Effector memory CD4-positive, alpha-beta T cell (primary cell): ENCODE measurements at places on chromosomes 2 and 18.
A peak's percentile ranks its signal among the peaks of the same experiment; 100 is the strongest.

- DNase-seq = no peak
Observed at GRCh38 chr2:228657807-228658402, 476.4 kb upstream of the SPHKAP start.

- DNase-seq = peak; percentile 52
Observed at GRCh38 chr2:120312860-120313694, 32.9 kb upstream of the INHBB start.

DNA sequence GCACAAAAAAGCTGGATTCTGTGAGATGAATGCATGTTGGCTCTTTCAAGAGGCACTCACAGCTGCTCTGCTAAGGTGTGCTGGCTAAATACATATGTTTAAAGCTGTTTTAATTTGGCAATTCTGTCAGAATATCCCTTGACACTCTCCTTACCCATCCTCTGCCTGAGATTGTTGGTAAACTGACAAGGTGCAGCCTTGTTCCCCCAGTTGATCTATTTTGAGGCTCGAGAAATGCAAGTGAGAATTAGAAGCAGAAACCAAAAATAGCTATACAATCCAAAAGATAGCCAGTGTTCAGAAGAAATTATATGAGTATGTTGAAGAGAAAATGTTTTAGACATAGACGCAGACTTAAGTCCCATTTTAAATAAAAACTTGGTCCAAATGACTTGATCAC is 971.7 kb upstream of the GYPC start:
- DNase-seq = no peak

DNA sequence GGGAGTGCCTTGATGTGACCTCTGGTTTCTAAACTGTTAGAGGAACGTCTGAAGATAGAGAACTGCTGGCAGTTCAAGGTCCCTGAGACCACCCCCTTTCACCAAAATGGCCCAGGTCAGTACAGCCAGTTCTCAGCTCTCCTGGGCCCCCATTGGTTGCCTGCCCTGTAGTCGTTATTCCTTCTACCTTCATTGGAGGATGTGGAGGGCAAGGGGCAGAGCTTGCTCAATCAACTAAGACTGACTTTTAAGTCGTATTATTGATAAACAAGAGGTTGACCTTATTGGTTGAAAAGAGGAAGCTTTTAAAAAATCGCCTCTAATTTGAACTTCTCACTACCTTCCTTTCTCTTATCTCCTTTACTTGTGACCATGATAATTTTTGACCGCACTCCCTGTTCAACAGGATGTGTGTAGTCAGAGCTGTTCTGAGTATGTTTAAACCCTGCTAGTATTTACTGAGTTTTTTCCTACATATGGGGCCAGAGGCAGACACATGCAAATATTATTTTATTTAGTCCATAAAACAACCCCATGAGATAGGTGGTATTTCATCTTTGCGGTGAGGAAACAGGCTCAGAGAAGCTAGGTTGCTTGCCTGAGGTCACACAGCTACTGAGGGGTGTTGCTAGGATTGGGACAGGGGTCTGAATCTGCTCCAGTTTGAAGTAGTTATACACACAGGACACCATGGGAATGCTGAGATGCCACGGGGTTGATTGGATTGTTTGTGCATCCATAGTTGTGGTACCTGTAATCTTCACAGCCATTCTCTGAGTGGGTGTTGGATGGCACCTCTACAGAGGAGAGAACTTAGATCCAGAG is 65.9 kb downstream of the TMEM247 start:
- no peak for DNase-seq

DNA sequence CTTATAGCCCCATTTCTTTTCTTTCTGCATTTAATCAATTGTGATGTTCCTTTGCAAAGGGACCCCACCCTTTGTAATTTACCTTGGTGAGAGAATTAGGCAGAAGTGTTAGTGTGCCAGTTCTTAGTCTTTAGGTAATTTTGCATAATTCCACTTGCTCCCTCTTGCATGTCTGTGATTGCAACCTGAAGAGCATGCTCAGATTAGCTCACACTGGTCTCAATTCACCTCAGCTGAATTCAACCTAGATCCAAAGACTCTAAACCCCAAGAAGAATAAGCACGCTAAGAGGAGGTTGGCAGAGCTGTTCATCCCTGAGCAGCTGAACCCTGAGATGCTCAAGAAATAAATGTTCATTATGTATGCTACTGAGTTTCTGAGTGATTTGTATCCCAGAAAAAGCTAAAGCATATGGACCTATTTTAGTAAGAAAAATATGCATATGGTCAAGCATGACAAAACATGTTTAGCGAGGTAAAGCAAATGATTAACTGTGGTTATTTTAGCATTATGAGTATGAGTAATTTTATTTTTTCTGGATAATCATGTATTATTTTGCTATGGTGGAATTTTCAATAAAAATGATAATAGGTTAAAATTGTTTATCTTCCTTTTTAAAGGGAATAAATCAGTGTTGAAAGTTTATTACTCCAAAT is 299.2 kb upstream of the ZSWIM2 start:
- no peak for DNase-seq

GRCh38 chr2:235135990-235136561 is 184.3 kb downstream of the SH3BP4 start:
- DNase-seq = no peak

DNA sequence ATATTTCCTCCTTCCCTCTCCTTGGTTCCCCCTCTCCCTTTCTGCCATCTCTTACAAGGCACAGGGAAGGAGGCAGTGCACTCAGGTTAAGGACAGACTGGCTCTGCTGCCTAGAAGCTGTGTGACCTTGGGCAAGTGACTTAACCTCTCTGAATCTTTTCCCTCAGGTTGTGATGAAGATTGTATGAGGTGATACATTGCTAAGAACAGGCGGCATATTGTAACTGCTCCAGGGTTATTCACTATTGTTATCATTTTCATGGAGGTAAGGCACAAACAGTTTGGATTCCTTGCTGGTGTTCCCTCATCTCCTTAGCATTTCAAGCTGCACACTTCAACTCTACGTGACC is 126.6 kb upstream of the CXCR4 start:
- DNase-seq = no peak

DNA sequence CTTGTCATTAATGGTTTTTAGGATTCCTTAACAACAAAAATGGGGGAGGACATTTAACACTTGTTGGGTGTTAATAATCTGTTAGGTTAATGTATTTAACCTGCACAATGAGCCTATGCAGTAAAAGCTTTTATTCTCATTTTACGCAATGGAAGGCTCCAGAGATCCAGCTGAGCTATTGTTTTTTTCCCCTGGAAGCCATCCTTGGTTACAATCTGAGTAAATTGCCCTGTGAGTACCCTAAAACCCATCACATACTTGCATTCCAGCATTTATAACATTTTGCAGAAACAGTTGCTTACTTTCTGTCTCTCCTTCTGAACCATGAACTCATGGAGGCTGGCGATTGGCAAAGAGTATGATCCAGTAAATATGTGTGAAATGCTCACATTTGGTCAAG is 30.2 kb upstream of the DOCK10 start:
- no peak for DNase-seq

- DNase-seq = no peak
Observed at GRCh38 chr2:126885751-126886210, 12.9 kb upstream of the TEX51 start.

GRCh38 chr2:45743531-45744396 is 92.3 kb downstream of the PRKCE start:
- DNase-seq = no peak

DNA sequence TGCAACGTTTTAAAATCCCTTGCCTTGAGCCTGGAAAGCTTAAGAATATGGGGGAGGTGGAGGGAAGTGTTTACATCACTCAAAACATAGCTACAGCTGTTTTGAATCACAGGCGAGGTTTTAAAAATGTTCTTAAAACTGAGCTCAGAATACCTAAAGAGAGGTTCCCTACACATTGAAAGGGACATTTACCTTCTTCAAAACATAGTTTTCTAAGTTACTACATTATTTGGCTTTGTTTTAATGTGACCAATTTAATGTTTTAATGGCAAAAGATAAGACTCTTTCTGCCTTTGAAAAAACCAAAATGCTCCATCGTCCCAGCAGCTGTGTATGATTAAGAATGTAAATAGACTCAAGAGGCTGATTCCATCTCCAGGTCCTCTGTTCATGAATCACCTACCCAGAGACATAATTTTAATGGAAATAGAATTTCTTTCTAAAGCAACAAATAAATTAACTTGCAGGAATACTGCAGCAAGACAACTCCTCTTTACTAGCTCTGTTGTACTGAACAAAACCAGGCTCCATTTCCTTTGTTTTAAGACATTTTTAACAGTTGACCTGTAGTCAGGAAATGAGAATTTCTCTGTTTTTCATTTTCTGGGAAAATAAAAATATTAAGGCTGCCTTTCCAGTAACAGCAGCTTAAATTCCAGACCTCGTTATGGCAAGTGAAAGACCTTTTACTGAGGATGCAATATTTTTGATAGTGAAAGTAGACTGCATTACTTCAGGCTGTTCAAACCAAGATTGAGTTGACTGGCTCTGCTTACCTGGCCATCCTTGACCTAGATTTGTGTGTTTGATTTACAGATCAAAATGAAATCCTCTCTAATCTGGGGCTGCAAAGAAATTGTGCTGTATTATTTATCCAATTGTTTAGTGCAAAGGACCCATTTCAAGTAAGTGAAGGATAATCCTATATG is 33.7 kb upstream of the WDR75 start:
- no peak for DNase-seq

GRCh38 chr18:50639711-50640110 is 79.8 kb downstream of the MAPK4 start:
- no peak for DNase-seq

DNA sequence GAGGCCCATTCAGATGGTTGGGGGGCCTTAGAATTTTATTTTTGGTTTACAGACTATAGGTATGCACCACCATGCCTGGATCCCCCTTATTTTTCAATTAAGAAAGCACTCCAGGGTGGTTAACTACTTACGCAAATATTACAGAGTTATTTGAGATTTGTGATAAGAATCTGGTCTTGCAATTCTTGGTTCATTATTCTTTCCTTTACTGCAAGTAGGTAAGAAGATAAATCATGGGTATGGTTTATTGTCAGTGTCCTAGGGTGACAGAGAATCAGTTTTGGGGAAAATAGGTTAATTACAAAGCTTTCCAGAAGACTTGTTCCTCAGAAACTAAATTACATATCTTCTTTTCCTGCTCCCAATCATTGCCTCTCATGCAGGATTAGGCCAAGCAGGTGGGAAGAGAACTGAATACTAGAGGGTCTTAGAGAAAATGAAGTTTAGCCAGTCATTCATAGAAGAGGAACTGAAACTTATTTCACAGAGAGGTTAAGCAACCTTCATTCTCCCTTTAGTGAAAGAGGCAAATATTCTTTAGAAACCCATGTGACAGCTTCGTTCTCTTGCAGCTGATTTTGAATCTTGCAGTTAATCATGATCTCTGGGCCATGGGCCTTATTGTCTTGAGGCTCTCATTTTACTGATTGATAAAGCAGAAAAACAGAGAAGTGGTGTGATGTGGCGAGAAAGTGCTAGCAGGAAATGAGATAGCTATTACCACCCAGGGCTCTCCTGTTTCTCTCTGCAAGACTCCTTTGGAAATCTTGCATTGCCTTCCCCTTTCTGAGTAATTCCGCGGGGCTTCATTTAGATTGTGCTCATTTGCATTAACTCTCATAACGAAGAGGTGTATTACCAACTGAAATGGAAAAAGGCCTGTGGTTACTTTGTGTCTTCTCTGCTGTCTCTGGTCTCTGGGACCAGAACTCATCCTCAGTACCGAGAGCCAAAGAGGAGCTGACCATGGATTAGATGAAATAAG is 44.8 kb upstream of the ARHGAP25 start:
- no peak for DNase-seq

- no peak for DNase-seq
Observed at GRCh38 chr2:180761224-180761623, 219.2 kb upstream of the UBE2E3 start.

DNA sequence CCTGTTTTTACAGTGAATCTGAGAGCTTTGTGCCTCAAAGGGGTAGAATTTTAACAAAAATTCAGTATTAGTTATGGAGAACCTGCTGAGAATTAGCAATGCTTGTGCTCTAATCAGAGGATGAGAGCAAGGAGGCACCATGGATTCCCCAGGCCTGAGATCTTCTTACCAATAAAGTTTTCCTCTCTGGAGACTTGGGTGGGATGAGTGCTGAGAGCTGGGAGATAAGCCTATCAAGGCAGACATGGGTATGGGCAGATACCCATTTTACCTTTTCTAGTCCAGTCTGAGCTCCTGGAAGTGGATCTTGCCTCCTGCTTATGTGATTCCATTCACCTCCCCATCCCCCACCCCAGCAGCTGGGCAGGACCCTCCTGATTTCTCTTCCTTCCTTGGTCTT is 53.9 kb downstream of the BMP10 start:
- no peak for DNase-seq

DNA sequence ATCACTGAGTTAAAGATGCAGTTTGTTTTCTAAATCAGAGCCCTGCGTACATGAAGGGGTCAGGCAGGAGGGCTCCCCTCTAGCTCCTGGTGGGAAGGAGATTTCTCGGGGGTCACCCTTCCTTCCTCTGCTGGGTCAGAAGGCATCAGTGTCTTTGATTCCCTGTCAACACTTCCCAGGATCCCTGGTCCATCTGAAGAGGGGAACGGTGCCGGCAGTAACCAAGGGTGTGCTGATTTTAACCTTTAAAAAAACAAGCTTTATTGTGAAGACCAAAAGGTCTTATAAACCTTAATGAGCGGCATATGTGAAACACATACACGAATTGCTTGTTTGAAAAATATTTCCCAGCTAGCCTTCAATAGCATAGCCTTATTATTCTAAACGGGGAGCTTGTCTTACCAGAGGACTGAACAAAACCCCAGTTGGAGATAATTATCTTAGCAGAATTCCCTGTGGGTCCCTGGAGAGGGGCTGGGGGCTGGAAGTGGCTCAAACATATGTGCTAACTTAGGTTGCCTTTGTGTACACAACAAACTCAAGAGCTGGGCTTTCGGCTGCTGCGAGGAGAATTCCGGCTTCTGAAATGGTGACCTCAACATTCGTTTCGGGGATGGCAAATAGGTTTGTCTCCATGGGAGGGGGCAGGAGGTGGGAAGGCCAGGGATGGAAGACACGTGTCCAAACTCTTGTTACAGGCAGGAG is 114.9 kb upstream of the MYCN start:
- no peak for DNase-seq

DNA sequence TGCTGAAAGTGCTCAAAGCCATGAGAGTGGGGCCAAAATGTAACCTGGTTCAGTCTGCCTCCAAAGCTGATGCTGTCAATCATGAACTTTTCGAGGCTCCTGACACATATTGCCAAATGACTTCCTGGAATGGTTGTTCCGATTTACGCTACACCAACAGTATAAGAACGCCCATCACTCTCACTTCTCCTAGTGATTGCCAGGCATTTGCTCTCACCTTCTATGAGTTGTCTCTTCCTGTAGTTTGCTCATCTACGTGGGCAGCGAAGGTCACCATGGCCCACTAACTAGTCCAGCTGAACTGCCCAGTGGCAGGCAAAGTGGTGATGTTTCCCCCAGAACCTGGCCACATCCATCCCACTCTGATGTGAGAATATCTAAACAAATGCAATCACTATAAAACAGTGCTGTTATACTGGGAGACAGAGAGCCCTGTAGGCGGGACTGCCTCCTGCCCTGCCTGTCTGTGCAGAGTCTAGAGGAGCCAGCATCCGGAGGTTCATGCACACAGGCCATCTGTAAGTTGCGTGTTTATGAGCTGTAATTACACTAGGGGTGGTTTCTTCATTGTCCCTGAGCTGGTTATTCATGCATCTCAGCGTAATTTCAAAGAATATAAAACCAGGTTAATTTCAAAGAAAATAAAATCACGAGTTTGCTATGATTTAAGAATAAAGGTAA is 8.8 kb upstream of the CABLES1 start:
- DNase-seq = no peak
